Caco-2 (cell line): ENCODE measurements at places on chromosomes 11 and 22. TPM values are rescaled to one million over a fixed set of nuclear protein-coding genes. Genes with fewer than 3 reads are reported as not detected.
A peak's percentile ranks its signal among the peaks of the same experiment; 100 is the strongest.

CD248 gene
- total RNA-seq = 0.27 TPM in 1 of 2 replicates, not detected in the other

OR10D3 gene
- total RNA-seq = not detected in 2 replicates

CHRM1 gene
- not detected in 2 replicates for total RNA-seq

ZPR1 gene
- 168 and 194 TPM in 2 replicates for total RNA-seq

USP2 gene
- 13.9 and 14.4 TPM in 2 replicates for total RNA-seq

GRCh38 chr22:47421846-47422245 lies 659.4 kb downstream of the TBC1D22A start:
- no peak overlapping the region for H3K27ac ChIP-seq
- H3K4me1 ChIP-seq = no peaks in the 10 kb centered on the region
- H3K36me3 ChIP-seq = no peaks in the 10 kb centered on the region

DNA sequence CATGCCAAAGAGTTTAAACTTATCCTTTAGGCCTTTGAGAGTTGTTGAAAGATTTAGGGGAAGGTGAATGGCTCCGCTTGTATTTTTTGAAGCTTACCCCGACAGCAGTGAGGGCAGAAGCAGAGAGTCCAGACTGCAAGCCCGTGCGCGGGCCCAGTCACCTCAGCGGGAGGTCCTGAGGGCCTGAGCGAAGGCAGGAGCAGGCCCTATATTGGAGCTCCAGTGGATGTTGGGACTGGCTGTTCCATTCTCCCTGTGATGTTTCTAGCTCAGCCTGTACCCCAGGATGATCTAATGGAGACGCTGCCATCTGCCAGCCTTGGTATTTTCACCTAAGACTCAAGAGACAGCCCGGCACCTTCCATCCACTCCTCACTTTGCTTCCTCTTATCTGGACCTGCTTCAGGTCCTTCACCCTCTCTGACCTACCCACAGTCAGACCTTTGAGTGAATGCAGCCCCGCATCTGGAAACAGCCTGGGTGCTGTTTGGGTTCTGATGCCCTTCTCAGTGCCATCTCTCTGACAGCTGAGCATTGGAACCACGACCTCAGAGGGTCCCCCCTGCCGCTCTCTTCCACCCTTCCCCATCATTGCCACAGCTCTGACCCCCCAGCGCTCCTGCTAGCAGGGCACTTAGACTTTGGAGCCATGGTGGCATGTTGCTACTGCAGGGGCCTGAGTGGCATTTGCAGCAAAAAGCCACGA lies 628.2 kb upstream of the CADM1 start:
- peak overlapping the region; percentile 17 for H3K27ac ChIP-seq
- peaks cover 8% of the 10 kb centered on the region for H3K4me1 ChIP-seq
- no peak overlapping the region for H3K4me3 ChIP-seq
- H3K36me3 ChIP-seq = no peaks in the 10 kb centered on the region

- H3K27ac ChIP-seq = peak overlapping the region; percentile 69
- peak; percentile 74 for DNase-seq
- no peaks in the 10 kb centered on the region for H3K27me3 ChIP-seq
- H3K4me3 ChIP-seq = peak overlapping the region; percentile 84
- H3K36me3 ChIP-seq = peaks cover 3% of the 10 kb centered on the region
- peaks cover 14% of the 10 kb centered on the region; the same call in 1 of the 2 replicates for H3K4me1 ChIP-seq
Observed at GRCh38 chr11:66745356-66746235, 16.6 kb upstream of the SPTBN2 start.

GRCh38 chr11:66335531-66336233 lies 552 bp downstream of the RIN1 start:
- no peak for DNase-seq
- H3K36me3 ChIP-seq = no peaks in the 10 kb centered on the region
- peaks cover 10% of the 10 kb centered on the region for H3K4me1 ChIP-seq

DNA sequence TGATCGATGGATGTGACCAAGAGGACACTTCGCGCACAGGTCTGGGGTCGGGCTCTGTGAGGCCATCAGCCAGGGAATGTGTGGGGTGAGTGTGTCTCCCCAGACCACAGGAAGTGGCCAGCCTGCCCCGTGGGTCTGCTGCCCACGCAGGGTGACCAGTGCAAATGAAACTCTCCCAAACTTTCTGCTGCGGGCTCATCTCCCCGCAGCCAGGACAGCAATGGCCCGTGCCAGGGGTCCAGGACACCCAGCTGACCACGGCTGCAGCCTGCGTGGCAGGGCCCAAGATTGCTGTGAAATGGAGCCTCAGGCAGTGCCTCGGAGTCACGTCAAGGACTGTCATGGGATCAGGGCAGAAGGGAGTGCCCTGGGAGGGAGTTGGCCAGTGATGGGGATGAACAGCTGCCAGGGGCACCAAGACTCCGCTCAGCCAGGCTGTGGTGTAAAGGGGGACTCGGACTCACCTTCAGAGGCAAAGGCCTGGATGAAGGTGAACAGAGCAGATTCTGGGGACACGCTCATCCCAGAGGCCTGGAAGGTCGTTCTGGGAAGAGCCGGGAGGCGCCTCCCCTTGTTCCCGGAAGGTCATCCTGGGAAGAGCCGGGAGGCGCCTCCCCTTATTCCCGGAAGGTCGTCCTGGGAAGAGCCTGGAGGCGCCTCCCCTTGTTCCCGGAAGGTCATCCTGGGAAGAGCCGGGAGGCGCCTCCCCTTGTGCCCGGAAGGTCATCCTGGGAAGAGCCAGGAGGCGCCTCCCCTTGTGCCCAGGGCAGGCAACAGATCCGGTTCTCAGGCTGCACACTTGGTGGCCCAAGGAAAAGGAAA lies 252.6 kb downstream of the BRD1 start:
- H3K27ac ChIP-seq = no peak overlapping the region
- DNase-seq = no peak
- H3K36me3 ChIP-seq = no peaks in the 10 kb centered on the region
- no peaks in the 10 kb centered on the region for H3K4me1 ChIP-seq
